ENCODE measurements at places on chromosomes 12 and 14.

DNA sequence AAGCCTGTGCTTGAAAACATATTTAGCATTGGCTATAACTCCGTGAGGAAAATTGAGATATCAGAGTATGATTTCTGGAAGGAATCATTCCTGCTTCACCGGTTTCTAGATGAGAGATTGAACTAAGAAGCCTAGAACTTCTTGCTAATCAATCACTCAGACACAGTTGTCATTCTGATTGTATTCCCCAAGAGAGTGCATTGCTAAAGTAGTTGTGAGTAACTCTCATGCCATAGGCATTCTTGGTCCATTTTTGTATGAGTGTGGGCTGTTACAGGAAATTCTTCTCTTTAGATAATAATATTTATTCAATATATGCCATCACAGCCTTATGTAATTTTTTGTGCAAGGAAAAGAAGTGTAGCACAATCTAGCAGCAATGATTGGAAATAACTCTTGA, 893.3 kb upstream of the MDGA2 start:
- no peak for DNase-seq

DNA sequence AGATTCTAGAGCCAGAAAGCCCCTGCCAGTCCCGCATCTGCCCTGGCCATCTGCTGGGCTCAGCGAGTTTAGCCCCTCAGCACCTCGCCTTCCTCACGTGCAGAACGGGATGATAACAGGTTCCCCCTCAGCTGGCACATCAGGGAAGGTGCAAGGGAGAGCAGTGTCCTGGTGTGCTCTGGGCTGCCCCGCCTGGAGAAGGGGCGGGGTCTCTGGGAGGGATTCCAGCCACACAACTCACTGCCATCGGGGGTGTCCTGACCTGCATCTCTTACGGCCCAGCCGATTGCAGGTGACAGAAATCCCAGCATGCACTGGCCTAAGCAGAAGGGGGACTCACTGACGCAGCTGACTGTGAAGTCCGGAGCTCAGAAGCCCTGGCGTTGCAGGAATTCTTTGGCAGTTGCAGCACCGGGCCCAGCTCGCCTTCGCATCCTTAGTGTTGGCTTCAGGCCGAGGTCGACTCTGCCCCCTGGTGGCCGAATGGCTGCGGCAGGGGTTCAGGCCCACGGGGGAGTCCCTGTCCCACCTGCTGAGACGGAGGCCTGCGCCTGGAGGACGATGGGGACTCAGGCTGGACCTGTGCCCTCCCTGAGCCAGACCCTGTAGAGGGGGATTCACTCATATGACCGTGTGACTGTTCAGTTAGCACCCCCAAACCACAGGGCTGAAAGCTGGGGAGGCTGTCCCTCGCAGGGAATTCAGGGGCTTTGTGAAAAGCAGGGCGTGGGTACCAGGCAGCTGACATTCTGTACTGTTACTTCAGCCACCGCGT, 178.6 kb downstream of the ADGRD1 start:
- DNase-seq = peak; percentile 62

DNA sequence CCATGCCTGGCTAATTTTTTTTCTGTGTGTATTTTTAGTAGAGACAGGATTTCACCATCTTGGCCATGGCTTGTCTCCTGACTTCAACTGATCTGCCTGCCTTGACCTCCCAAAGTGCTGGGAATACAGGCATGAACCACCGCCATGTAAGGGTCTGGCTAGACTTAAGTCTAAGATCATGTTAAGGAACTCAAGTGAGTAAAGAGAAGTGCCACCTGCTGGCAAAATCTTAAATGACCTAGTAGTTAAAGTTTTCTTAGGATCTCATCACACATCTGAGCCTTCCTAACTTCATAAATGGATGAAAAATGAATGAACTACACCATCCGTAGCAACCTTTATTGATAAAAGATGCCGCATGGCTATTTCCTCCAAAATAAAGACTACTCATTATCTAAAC, 1.7 kb upstream of the C12orf56 start:
- DNase-seq = no peak

GRCh38 chr12:80858356-80858755, 79.4 kb downstream of the LIN7A start:
- no peak for DNase-seq

DNA sequence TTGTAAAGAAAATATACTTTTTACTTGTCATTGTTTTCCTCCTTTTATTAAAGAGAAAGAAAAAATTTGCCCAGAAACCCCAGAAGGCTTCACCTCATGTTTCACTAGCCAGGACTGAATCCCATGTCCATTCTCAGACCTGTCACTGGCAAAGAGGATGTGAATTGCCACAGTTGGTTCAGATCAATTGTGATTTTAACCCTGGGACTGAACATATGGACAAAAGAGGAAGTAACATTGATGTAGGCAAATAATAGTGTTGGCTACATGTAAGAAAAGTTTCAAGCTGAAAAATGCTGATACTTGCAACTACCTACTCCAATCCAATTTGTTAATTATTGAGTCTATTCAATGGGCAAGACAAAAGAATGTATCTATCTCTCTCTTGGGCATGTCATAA, 8.6 kb upstream of the CCDC196 start:
- no peak for DNase-seq

DNA sequence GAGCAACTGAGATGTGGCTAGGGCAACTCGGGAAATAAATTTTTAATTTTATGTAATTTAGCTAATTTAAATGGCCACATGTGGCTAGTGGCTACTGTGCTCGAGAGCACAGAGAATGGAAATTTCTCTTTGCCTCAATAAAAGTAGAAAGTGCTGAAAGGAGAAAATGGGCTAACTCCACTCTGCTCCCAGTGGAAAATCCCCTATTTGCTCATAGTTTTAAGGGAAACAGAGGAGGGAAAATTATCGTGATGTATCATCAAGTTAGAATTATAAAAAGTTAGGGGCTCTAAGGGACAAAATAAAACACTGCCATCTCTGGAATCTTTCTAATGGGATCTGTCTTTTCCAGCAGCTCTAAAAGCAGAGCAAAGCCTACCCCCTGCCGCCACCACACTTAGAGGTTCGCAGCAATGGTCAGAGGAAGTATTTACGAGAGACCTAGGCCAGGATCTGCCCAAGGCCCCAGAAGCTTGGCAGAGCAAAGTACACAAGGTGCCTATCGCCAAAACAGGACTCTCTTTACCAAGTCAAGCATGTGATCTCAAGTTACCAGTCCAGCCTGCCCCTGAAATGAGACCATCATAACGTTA, 220.7 kb downstream of the PPM1H start:
- no peak for DNase-seq

GRCh38 chr14:99627510-99628381, 17.2 kb upstream of the HHIPL1 start:
- DNase-seq = no peak

DNA sequence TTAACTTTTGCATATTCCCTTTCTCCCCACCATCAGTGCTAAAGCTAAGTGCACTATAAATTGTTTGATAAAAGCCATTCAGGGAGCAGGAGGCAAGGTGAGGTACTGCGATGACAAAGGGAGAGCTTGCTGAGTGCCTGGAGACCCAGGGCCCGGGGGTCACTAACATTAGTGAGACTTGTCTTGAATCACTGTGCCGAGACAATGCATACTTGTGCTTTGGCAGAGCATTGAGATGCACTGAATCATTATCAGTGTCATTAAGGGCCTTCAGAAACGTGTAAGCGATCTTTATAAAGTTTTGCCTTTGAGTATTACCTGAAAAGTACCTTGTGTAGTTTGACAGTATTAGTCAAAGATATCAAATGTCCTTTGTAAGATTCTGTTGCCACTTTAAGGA, 447.5 kb downstream of the PCNX1 start:
- no peak for DNase-seq

- DNase-seq = no peak
These were observed 977.9 kb downstream of the TMTC2 start for GRCh38 chr12:83664650-83665049.

GRCh38 chr14:96176811-96177211, 27.8 kb upstream of the BDKRB2 start:
- DNase-seq = peak; percentile 72

DNA sequence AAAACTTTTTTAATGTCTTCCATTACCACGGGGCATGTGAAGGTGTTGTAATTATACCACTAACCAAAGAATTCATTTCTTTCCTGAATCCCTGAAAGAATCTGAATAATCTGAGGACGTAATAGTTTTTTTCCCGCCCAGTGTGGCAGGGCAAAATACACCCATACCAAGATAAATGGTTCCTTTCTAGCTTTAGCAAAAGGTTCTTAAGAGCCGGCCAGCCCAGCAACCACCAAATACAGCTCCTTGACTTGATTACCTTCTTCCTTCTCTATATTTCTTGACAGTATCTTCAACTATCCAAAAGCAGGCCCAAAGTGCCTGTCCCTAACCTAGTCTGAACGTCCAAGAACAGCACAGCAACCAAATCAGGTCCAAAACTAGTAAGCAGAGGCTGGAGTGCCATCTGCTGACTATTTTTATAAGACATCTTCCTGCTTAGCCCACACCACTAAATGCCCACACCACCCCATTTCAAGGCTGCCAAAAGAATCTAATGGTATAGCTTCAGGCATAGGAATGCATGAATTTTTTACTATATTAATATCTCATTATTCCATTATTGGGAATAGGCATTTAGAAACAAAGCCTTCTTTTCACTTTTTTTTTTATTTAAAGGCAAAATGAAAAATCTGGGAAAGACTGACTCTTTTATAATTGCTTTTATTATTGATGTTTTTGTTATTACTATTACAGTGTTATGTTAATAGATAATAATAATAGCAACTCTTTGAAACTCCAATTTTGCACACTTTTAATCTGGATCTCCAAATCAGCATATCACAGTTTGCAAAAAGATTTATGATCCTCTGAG, 524.4 kb downstream of the MED13L start:
- DNase-seq = peak; percentile 75

DNA sequence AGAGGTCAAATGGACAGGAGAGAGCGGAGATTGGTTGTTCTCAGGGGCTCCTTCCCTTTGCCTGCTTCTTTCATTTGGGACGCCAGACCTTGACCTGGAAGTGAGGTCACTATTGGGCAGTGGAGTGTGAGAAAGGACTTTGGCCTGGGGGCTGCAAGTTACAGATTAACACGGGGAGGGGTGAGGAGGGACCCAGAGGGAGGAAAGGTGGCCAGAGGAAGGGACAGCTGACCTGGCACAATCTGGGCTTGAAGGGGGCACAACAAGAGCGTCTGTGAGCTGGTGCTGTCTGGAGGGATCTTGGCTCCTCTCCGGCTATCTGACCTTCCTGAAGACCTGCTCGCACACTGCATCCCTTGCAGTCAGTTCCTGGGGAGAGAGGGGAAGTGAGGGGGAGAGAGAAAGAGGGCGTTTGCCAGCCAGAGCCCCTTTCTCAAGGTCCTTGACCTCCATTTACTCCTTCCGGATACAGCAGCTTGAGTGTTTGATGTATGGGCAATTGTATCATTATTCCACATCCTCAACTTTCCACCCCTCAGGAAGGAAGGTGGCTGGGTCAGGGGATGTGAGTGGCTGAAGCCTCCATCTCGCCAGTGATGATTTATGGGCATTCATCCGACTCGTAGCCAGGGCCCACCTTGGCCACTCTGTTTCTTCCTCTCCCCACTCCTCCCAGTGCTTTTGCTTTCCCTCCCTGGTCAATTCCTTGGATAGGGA, 4.7 kb downstream of the RBP5 start:
- DNase-seq = no peak

DNA sequence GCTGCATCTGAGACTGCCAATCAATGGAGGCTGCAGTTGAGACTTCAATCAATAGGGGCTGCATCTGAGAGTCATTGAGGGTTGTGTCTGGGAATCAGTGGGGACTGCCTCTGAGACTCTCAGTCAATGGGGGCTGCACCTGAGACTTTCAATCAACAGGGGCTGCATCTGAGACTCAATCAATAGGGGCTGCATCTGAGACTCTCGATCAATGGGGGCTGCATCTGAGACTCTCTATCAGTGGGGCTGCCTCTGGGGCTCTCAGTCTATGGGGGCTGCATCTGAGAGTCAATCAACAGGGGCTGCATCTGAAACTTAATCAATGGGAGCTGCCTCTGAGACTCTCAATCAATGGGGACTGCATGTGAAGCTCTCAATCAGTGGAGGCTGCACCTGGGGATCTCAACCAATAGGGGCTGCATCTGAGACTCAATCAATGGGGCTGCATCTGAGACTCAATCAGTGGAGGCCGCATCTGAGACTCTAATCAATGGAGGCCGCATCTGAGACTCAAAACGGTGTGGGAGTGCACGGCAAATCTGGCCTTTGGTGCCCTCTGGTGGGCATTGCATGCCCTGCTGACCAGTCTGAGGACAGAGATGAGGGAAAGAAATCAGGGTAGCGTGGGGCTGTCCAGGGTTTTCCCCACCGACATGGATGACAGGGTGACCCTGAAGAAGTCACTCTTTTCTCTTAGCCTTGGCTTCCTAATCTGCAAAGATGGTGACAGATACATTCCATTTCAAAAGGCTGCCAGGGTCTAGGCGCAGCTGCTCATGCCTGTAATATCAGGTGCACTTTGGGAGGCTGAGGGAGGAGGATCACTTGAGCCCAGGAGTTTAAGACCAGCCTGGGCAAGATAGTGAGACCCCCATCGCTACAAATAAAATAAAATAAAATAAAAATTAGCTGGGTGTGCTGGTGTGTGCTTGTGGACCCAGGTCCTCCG, 41.3 kb upstream of the EIF5 start:
- DNase-seq = peak; percentile 67

DNA sequence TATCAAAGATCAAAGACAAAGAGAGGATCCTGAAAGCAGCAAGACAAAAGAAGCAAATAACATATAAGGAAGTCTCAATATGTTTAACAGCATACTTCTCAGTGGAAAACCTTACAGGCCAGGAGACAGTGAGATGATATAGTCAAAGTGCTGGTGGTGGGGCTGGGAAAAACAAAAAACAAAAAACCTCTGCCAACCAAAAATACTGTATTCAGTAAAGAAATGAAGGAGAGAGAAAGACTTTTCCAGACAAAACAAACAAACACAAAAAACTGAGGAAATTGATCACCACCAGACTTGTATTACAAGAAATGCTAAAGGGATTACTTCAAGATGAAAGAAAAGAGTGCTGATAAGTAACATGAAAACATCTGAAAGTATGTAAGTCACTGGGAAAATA, 221.2 kb downstream of the ADGRD1 start:
- DNase-seq = no peak

GRCh38 chr14:88140874-88141273, 135.9 kb downstream of the GPR65 start:
- DNase-seq = no peak

- DNase-seq = no peak
These were observed 409.2 kb downstream of the IPO8 start for GRCh38 chr12:30286345-30286926.

GRCh38 chr14:75439989-75440388, 12.2 kb downstream of the JDP2 start:
- DNase-seq = no peak

- DNase-seq = no peak
These were observed 441.1 kb downstream of the PCNX1 start for GRCh38 chr14:71348394-71348793.

- DNase-seq = no peak
These were observed 61.1 kb upstream of the PWP1 start for GRCh38 chr12:107624493-107624892.

DNA sequence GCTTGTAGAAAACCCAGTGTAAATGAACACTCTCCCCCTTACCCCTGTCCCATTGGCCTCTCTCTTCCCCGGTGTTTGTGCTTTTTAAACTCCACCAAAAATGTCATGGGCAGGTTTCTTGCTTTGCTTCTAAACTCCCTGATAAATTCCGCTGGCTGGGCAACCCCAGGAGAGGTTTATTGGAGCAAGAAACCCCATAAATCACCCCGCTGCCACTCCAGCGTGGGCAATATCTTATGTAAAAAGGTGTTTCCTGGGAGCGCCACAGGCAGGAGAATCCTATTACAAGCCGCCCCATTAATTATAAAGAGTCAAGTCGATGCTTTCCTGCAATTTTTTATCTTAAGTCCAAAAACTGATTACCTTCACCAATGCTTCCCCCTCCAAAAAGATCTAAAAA, 22.8 kb downstream of the LHX5 start:
- DNase-seq = no peak

- no peak for DNase-seq
These were observed 42.5 kb upstream of the MYBPC1 start for GRCh38 chr12:101552277-101552676.
